ENCODE measurements at places on chromosomes 5 and 9. TPM values are rescaled to one million over a fixed set of nuclear protein-coding genes. Genes with fewer than 3 reads are reported as not detected.

Gene SLC25A48
- 0.91 TPM for total RNA-seq

Gene TXNDC8
- total RNA-seq = not detected

Gene LRRC70
- total RNA-seq = 8.0 TPM

DNA sequence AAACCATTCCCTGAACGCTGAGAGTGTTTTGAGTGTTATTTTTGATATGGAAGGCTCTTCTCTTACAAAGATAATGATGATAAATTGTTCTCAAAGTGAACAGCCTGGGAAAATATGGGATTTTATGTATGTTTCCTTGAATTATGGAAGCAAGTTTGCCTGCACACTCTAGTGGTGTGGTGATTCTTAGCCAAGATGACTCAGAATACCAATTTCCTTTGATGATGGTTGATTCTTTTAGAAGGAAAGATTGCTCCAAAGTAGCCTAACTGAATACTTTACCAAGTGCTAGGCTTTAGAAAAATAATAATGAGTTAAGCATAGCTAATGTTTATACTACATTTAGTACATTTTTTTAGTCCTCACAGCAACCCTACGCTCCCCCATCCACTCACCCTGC, 243.4 kb downstream of the EBF1 start:
- no peak for DNase-seq

DNA sequence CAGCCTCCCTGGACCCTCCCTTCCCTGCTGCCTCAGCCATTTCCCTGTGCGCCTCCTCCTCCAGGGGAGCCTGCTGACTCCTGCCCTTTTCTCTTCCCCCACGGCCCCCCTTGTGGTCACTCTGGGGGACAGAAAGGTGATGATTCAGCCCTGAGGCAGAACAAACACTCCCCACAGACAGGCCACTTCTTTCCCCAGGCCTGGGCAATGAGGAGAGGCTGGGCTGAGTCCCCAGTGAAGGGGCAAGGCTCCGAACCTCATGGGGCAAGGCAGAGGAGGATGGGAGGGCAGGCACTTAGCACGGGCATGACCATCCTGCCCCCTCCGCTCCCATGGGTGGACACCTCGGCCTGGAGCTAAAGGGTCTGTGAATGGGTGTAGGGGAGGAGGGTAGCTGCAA, 21.0 kb downstream of the CSF1R start:
- no peak for DNase-seq

DNA sequence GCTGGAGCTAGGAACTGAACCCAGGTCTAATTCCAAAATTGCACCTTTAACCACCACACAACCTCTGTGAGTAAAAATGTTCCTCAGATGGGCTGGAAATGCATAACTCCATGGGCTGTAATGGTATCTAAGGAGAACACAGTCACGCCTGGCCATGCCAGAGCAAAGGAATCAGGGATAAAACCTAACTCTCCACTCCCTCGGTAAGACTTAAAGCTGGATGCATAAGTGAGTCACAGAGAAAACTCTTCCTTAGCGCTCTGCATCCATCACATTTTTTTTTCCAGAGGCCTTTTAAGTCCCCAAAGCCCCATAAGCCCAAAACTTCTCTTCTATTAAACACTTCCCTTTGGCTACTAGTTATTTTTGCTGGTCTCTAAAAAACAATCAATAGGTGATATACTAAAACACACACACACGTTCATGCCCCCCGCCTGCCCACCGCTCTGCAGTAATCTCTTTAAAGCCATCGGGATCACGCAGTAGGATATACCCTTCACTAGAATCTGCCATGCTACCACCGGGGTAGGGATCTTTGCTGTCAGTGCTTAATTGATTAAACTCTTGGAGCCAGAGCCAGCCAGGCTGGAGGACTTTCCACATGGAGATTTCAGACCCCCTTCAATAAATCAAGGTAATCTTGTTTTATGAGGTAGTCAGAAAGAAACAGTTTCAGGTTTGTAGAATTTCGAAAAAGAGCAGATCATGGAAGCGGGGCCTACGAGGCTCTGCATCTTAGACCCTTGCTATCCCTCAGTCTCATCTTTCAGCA, 212.9 kb downstream of the MAPKAP1 start:
- DNase-seq = no peak

- DNase-seq = no peak
Measured at GRCh38 chr5:149152317-149152746, 11.0 kb downstream of the ABLIM3 start.

- no peak for DNase-seq
Measured at GRCh38 chr5:174733836-174734235, 9.5 kb downstream of the MSX2 start.

GRCh38 chr9:112884721-112885120, 6.0 kb downstream of the SLC46A2 start:
- DNase-seq = no peak
